ENCODE measurements at places on chromosomes 2 and 18.

DNA sequence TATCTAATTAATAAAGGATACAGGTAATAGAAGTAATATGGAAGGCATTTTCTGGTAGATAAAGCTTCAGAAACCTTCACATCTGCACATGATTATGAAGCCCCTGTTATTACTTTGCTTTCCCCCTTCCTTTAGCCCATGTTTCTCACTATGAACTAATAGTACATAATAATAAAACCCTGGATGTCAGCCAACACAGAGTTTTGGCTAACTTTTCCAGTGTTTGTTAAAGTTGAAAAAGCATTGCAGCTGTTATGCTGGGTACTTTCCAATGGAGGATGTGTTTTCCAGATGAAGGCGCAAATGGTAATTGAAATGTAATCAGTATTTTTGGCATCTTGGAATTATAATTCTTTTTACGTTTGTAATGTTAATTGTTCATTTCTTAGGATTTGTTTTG is 43.5 kb downstream of the SPTBN1 start:
- no peak for DNase-seq

- peak; percentile 69 for DNase-seq
Measured at GRCh38 chr2:73981081-73982001, 3.4 kb upstream of the TET3 start.

GRCh38 chr2:168529054-168529833 is 73.2 kb downstream of the CERS6 start:
- peak; percentile 80 for DNase-seq

DNA sequence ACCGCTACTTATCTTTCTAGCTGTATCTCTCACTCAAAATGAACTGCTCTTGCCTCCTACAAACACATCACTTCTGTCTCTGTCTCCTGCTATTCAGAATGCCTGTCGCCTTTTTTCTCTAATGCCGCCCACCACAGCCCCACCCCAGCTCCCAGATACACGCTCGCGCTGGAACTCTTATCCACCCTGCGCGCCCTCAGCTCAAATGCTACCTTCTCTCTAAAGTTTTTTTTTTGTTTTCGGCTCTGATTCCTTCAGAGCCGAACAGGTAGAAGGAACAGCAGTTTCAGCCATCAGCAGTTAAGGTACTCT is 3.9 kb upstream of the SOS1 start:
- no peak for DNase-seq

DNA sequence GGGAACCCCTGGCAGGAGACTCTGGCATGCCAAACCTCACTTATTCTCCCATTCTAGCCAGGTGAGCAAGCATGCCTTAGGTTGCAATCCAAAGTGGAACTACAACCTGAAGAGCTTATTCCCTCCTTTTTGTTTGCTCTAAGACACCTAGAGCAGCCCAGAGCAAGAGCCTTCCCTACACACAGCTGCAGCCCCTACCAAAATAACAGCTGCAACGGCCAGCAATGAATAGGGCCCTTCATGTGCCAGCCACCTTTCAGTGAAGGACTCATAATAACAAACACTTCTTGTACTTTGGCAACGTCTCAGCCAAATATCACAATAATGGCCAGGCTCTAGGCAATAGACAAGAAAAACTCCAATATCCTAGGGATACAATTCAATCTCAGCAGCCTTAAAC is 178.7 kb downstream of the ALK start:
- DNase-seq, result no peak

DNA sequence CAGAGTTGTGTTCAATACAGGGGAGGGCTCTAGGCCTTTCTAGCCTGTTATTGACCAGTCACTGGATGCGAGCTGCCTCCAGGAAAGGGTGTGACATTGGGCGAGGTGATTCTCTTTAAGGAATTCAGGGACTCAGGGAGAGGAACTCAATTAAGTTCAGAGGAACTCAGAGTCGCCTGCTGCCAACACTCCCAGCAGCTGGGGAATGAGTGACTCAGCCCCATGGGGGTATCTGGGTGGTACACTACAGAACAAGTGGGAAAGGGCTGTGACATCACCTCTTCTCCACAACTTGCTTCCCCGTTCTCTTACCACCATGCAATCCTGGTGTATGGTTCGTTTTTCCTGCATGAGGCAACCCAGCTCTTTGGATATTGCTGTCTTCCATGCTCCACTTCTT is 50.4 kb upstream of the CYRIA start:
- DNase-seq, result no peak

- no peak for DNase-seq
Measured at GRCh38 chr18:77777163-77777562, 527.5 kb downstream of the GALR1 start.

DNA sequence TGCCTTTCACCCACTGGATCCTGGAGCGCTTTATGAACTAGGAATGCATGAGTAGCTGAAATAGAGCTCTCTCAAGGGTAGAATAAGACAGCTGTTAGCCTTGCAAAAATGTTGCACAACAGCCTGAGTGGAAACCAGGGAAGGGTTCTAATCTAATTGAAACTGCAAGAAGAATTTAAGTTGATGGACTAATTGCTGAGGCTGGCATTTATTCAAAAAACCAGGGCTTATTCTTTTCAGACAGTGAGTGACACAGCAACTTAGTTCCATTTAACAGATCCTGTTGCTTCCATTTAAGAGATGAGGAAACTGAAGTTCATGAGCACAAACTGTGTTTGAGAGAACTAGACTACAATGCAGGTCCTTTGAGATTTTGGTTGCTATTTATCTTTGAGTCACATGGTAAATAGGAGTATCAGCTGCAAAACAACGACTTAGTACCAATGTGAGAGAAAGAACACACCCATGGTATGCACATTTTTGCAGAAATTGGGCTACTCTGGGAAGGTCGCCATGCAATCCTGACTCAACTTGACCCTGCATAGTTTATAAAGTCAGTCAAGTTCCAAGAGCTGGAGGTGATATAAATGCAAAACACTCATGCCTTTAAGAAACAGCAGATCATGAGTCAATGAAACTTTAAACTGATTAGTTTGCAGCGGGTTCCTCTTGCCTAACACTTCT is 76.4 kb upstream of the PARD3B start:
- DNase-seq, result no peak

- DNase-seq, result no peak
Measured at GRCh38 chr2:24899361-24899910, 20.6 kb downstream of the ADCY3 start.
